ENCODE measurements at places on chromosomes 5 and 9. TPM values are rescaled to one million over a fixed set of nuclear protein-coding genes. Genes with fewer than 3 reads are reported as not detected.

Gene SPATA31E1
- not detected for total RNA-seq

Gene ANKRD33B
- total RNA-seq = 8.5 TPM

Gene KIF4B
- total RNA-seq = not detected

DNA sequence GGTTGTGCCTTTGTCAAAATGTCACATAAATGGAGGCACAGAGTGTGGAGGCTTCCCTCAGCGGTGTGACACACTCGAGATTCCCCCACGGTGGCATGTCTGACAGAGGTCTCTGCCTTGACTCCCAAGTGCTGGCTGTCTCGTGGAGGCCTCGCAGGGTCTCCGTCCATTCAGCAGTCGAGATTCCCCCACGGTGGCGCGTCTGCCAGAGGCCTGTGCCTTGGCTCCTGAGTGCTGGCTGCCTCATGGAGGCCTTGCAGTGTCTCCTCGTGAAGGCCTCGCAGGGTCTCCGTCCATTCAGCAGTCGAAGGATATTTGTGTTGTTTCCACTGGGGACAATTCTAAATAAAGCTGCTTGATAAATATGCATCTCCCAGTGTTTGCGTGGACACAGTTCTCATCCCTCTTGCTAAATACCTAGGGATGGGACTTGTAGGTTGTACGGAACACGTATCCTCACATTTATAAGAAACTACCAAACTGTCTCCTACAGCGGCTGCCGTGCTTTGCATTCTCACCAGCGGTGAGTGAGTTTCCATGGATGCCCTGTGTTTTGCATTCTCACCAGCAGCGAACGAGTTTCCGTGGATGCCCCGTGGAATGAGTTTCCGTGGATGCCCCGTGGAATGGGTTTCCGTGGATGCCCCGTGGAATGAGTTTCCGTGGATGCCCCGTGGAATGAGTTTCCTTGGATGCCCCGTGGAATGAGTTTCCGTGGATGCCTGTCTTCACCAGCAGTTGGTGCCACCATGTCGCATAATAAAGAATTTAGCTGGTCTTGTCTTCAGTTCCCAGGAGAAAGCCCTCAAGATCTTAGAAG lies 25.8 kb downstream of the PNPLA7 start:
- DNase-seq = no peak

DNA sequence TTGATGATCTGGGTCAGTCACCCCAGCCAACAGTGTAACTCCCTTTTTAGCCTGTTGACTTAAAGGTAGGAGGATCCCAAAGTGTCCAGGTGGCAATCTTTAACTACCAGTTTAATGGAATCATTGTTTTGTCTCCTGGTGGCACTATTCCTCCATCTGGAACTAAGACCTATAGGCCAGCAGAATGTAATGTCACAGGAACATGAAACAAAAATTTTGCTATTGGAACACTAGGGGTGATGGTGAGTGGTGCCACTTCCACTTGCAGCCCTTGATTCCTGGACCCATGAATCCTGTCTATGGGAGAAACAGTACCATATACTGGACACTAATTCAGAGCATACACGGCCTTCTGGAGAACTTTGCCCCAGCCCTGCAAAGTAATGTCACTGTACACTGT lies 219.5 kb upstream of the RASA1 start:
- DNase-seq = no peak

DNA sequence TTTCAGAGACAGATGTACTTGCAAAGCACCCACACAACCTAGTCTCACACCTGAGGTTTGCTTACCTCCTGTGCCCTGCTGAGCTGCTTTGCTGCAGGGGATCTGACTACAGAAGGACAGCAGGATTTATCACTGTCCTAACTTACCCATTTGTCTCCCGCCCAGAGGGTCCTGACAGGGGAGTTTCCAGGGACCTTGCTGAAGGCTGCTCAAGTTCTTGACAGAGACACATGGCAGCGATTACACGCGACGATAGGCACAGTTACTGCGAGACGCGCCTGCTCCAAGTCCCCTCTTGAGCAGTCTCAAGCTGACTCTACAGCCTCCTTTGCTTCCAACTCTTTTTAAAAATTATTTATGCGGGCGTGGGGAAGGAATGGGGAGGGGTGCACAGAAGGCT lies 24.6 kb upstream of the GALNT10 start:
- DNase-seq = no peak

- no peak for DNase-seq
These were observed 1.1 kb downstream of the FUT7 start for GRCh38 chr9:137030538-137031527.

DNA sequence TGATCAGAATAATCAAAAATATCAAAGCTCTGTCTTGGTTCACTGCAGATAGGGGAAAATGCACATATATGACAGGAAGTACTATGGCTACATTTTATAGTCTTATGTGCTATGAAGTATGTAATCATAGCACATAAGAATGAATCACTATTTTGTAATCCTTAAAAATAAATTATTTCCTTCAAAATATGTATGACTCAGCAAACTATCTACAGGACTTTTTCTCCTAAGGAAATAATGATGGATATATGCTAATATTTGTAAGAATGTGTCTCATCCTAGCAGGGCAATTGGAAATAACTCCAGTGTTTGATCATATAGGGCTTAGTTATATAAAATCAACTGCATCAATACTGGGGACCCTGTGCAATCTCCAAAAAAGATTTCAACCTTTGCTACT lies 85.1 kb downstream of the SLC24A2 start:
- no peak for DNase-seq

- no peak for DNase-seq
These were observed 217.6 kb downstream of the NFIB start for GRCh38 chr9:14096258-14096922.

Data from omental fat pad (tissue), 4 donors.